ENCODE measurements at places on chromosomes 13 and 19. TPM values are rescaled to one million over a fixed set of nuclear protein-coding genes. Genes with fewer than 3 reads are reported as not detected.

- H3K27ac ChIP-seq = peak overlapping the region; percentile 98
- H3K4me3 ChIP-seq = peak overlapping the region; percentile 65
- no peaks in the 10 kb centered on the region for H3K27me3 ChIP-seq
- H3K4me1 ChIP-seq = peaks cover 55% of the 10 kb centered on the region
These were observed 5.7 kb upstream of the NFIC start for GRCh38 chr19:3360421-3361383.

CGB5 gene
- total RNA-seq = not detected

DNA sequence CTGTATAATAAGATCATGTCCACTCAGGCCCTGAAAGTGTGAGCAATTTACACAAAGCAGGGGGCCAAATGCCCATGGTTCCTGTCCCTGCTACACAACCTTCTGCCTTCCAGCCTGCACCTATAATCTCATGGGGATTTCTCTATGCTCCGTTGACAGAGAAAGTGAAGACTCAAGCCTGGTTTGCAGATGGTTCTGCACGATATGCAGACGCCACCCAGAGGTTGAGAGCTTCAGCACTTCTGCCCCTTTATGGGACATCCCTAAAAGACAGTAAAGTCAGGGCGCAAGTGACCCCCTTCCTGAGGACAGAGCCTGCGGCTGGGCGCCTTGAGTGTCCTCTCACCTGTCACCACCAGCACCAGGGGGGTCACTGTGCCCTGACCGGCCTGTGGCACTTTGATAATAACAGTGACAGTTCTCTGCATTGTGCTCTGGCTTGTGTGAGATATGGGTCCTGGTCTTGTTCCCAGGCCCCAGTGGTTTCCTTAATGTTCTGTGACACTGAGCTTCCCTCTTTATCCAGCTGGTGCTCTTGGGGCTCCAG lies 15.1 kb downstream of the LILRA5 start:
- no peaks in the 10 kb centered on the region for H3K36me3 ChIP-seq
- no peaks in the 10 kb centered on the region for H3K27me3 ChIP-seq
- DNase-seq = peak; percentile 25
- H3K4me3 ChIP-seq = no peak overlapping the region
- H3K27ac ChIP-seq = no peak overlapping the region
- no peaks in the 10 kb centered on the region for H3K4me1 ChIP-seq

B3GNT8 gene
- 4.6 TPM for total RNA-seq

Data from sigmoid colon (tissue), 7 donors.